ENCODE measurements at places on chromosomes 2 and 18.

DNA sequence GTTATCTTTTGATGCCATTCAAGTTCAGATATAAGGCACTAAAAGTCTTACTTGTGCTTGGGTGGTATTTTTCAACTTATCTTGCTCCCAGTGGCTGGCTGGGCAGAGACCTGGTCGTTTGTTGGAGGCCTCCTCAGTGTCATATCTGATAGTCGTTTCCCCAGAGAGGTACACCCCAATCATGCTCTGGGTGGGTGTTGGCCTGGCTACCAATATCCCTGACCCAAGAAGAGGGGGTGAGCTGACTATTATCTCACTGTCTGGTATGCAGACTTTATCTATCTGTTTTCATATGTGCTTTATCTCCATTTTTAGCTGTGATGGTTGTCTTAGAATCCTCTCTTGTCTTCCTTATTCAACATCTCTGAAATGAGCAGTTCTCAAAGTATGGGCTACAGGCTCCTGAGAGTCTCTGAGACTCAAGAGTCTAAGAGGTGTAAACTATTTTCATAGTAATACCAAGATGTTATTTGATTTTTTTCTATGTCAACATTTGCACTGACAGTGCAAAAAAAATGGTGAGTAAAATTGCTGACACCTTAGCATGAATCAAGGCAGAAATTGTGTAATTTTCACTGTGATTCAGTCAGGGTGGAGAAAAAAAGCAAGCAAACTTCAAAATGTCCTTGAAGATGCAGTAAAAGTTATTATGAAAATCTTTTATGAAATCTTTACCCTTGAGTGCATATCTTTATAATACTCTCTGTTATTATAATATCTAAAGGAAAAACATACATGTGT lies 12.3 kb upstream of the PLEK start:
- DNase-seq, result no peak

- DNase-seq, result no peak
Measured at GRCh38 chr18:61189376-61189775, 143.9 kb upstream of the CDH20 start.

GRCh38 chr18:61502472-61502871 lies 169.2 kb downstream of the CDH20 start:
- no peak for DNase-seq

- no peak for DNase-seq
Measured at GRCh38 chr2:240874715-240875227, 6.1 kb downstream of the AGXT start.

DNA sequence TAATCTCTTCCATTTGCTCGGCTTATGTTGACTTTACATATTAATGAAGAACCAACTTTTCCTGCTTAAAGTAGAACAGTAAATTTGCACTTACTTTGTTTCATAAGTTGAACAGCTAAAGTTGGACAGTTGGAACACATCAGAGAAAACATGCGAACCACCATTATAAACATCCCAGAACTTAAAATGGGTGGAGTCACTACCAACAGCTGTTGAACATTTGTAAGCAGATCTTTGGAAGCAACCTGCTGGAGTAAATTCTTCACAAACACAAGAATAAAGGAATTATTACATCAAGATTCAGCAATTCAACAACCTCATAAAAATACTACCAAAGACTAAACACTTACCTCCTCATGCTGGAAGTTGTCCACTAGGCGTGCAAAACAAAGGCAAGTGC lies 96.4 kb upstream of the DNER start:
- DNase-seq, result no peak

Measured in central memory CD4-positive, alpha-beta T cell (primary cell).